ENCODE measurements at places on chromosomes 6 and 20.
A peak's percentile ranks its signal among the peaks of the same experiment; 100 is the strongest.

DNA sequence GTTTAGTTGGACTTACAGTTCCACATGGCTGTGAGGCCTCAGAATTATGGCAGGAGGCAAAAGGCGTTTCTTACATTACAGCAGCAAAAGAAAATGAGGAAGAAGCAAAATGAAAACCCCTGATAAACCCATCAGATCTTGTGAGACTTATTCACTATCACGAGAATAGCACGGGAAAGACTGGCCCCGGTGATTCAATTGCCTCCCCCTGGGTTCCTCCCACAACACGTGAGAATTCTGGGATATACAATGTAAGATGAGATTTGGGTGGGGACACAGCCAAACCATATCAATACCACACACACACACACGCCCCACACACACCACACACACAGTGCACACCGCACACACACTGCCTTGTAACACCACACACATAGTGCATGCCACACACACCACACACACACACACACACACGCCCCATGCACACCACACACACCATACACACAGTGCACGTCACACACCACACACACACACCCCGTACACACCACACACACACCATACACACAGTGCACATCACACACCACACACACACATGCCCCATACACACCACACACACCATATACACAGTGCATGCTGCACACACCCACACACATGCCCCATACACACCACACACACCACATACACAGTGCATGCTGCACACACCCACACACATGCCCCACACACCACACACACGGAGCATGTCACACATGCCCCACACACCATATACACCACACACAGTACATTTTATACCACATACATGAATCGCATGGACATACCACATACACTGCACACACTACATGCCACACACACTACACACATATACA lies 310.5 kb downstream of the TAF4 start:
- DNase-seq, result no peak

DNA sequence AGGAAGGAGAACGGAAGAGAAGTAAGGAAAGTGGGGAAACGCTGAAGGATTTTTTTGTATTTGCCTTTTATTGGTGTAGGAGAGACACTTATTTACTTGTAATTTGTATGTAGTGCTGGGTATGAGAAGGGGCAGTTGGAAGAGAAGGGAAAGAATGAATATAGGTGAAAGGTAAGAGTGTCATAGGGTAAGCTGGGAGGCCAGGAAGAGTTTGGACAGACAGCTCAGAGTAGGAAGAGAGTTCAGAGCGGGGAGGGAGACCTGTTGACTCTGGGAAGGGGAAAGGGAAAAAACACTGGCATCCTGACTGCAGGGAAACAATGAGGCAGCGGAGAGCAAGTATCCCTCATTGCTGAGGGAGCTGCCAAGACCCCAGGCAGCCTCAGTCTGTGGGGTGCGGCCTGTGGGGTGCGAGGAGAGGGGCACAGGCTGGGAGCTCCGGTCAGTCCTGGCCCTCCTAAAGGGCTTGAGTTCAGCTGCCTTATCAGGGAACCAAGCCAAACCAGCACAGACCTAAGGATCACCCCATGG lies 3.1 kb downstream of the TRAF3IP2 start:
- no peak for DNase-seq

GRCh38 chr6:19549109-19549508 lies 288.1 kb upstream of the ID4 start:
- no peak for DNase-seq

- DNase-seq, result no peak
Measured at GRCh38 chr20:50449738-50450492, 60.3 kb upstream of the PTPN1 start.

DNA sequence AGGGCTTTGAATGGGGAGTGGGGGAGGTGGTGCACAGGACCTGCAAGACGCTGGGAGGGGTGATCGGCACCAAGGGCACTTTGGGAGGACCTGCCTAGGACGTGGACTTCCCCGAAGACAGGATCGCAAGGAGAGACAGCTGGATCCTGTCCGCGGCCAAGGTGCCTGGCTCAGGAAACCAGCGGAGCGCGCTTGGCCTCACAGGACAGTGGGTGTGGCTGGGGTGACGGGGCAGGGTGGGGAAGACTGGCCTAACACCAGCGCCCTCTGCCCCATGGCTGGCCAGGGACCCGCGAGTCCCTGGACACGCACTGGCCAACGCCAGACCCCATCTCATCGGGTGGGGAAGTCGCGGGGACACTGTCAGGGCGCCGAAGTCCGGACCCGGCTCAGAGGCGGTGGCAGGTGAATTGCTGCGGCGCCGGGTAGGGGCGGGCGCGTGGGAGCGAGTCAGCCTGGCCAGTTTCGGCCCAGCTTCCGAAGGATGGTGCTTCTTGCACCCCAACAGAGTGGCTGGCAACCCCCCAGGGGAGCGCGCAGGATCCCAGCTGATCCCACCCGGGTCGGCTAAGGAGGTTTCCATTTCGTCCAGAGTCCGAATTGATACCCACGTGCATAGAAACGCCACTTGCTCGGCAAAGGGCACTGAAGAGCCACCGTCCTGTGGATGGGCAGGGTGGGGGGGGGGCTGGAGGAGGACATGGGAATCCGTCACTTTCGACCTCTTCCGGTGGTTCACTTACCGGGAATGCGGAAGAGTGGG lies 785 bp upstream of the THBD start:
- no peak for DNase-seq

DNA sequence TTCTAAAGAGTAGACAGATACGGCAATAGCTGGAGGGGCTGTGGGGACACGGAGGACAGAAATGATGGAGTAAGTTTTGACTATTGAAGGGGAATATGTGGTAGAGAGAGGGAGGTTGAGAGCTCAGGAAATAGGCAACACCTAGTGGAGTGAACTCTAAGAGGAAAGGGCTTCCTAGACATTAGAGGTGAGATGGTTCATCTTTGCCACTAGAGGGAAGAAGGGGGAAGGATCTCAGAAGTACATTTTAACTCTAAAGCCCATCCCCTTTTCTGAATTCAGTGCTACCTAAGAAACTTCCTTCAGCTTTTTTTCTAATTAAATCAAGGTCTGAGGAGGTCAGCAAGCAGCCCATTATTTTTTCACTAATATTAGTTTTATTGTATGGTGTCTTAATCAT lies 689.4 kb upstream of the MAP3K7 start:
- DNase-seq, result no peak

DNA sequence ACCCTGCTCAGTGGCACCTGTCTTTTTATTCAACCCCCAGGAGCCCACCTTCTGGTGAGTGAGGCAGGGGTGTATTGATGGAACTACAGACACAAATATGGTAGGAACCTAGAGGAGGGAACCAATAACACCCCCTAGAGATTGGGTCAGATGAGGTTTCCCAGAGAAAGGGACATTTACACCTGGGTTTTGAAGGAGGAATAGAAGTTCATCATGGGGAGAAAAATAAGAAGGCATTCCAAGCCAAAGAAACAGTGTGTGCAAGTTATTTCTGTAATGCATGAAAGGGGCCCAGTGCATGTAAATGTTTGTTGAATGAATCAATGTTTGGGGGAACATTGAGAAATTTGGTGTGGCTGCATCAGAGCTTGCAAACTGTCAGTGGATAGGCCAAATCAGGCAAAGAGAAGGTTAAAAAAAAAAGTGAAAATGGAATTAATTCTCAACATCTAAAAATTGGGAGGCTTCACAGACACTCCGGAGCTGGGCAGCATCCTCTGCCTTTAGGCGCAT lies 11.1 kb upstream of the KIAA1755 start:
- DNase-seq, result no peak

GRCh38 chr20:37298190-37298939 lies 8.9 kb downstream of the MANBAL start:
- DNase-seq, result no peak

DNA sequence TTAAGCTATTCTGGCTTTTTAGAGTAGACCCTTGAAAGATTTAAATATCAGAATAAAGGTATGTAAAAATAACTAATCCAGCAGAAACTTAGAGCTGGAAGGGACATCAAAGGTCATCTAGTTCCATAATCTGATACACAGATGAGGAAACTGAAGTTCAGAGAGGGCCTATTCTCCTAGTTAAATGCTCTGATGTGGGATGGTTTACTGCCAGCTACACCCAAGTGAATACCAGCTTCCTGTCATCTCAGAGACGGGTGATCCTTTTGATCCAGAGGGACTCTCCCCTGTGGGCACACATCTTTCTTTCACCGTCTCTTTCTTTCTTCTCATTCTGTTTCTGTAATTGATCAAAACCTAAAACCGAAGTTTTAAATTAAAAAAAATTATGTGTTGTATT lies 94.1 kb downstream of the MAN1A1 start:
- DNase-seq, result no peak

- no peak for DNase-seq
Measured at GRCh38 chr6:18330548-18331081, 56.5 kb upstream of the RNF144B start.

- no peak for DNase-seq
Measured at GRCh38 chr6:125250511-125250910, 51.3 kb downstream of the HDDC2 start.

DNA sequence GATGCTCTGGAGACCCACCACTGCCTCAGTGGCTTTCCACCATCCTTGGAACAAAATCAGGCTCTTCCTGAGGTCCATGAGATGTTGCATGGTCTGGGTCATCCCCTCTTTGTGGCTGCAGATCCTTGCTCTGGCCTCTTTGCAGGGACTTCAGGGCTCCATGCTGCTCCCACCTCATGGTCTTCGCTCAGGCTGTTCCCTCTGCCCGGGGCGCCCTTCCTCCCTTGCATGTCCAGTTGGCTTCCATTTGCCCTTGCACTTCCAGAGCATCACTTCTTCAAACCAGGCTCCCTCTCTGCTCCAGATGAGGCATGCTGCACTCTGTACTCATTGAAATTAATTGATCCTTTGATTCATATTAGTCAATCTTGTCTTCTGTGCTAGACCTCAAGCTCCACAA lies 4.4 kb upstream of the PHACTR3 start:
- DNase-seq, result no peak

- DNase-seq, result no peak
Measured at GRCh38 chr20:39855799-39856198, 833.2 kb downstream of the MAFB start.

- DNase-seq, result no peak
Measured at GRCh38 chr20:10713161-10713560, 39.4 kb upstream of the JAG1 start.

DNA sequence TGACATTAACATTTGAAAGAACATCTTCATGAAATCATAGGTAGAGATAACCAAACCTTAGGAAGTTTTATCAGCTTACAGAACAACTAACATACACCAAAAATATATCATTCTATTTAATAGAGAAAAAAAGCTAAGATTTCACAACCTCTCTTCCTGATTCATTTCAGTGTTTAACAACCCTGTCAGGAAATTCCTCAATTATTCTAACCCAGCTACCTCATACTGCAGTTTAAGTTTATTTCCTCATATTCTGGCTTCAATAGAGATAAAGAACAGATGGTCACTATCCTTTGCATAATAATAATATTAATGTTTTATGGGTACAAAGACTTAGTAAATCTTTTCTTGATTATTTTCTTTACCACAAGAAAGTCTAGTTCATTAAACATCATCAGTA lies 112.9 kb upstream of the HSF2 start:
- DNase-seq, result no peak

GRCh38 chr6:75735491-75736186 lies 13.4 kb upstream of the MYO6 start:
- no peak for DNase-seq

- DNase-seq, result no peak
Measured at GRCh38 chr6:137191670-137192069, 18.2 kb upstream of the IL22RA2 start.

- no peak for DNase-seq
Measured at GRCh38 chr6:44676246-44676790, 288.8 kb downstream of the CDC5L start.

DNA sequence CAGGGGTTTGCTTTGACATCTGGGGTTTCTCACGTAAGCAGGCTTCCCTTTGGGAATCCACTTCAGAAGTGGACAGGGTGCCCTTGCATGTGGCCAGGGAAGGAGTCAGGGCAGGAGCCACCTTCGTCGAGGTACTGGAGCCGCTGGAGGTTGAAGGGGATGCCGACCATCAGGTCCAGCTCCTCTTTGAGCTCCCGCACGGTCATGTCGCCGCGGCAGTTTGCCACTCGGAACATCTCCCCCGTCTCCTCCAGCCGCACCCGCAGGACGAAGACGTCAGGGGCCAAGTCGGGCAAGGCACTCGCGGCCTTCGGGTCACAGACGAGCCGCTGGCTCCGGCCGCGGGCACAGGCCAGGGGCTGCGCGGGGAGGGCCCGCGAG lies 360 bp downstream of the ANKRD60 start:
- no peak for DNase-seq

DNA sequence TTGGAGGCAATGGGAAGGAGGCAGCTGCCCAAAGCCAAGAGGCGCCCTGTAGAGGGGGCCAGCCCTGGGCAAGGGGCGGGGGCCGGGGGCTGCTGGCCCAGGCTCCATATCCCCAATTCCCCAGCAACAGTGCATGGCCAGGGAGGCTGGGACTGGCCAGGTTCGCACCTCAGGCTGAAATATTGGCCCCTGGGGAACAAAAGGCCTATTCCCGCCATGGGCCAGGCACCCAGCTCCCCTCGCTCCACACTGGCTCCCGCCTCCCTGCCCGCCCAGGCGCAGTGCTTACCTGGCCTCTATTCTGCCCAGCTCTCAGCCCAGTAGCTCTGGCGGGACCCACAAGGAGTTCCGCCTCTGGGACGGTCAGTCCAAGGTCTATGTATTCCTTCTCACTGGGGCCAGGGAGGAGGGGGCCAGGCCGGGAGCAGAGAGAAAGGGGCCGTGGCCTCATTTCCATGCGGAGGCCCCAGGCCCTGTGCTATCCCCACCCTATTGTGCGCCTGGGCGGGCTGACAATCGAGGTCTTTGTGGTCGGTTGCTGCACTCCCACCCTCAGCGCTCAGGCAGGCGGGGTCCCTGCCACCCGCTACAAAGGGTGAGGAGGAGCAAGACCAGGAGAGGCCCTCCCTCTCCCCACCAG lies 42.3 kb downstream of the YTHDF1 start:
- DNase-seq, result no peak

GRCh38 chr20:17825960-17826843 lies 126.4 kb downstream of the BANF2 start:
- no peak for DNase-seq

DNA sequence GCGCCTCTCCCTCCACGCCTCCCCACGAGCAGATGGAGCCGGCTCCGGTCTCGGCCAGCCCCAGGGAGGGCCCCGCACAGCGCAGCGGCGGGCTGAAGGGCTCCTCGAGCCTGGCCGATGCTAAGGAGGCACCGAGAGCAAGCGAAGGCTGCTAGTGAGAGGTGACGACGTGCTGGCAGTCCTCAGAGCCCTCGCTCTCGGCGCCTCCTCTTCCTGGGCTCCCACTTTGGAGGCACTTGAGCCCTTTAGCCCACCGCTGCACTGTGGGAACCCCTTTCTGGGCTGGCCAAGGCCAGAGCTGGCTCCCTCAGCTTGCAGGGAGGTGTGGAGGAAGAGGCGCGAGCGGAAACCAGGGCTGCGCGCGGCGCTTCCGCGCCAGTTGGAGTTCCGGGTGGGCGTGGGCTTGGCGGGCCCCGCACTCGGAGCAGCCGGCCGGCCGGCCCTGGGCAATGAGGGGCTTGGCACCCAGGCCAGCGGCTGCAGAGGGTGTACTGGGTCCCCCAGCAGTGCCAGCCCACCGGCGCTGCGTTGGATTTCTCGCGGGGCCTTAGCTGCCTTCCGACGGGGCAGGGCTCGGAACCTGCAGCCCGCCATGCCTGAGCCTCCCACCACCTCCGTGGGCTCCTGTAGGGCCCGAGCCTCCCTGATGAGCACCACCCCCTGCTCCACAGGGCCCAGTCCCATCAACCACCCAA lies 2.5 kb upstream of the TMEM14C start:
- peak; percentile 34 for DNase-seq

GRCh38 chr6:117906507-117906957 lies 532 bp upstream of the SLC35F1 start:
- no peak for DNase-seq

Data from renal cortex interstitium (tissue), 15 donors.